Kidney (tissue), 22 donors: ENCODE measurements at places on chromosomes 12 and 14. TPM values are rescaled to one million over a fixed set of nuclear protein-coding genes. Genes with fewer than 3 reads are reported as not detected.

Gene PRB2
- polyA plus RNA-seq: not detected

Gene GLIPR1L1
- not detected for polyA plus RNA-seq

Gene PTPRB
- polyA plus RNA-seq: 13.5 TPM

Gene ABCD2
- 0.17 TPM for polyA plus RNA-seq

GRCh38 chr14:85762526-85762925 is 232.6 kb downstream of the FLRT2 start:
- no peak for DNase-seq
